Renal pelvis (tissue), 12 donors: ENCODE measurements at places on chromosomes 3 and 15.

GRCh38 chr3:134216191-134216764, 34.4 kb downstream of the RYK start:
- no peak for DNase-seq

DNA sequence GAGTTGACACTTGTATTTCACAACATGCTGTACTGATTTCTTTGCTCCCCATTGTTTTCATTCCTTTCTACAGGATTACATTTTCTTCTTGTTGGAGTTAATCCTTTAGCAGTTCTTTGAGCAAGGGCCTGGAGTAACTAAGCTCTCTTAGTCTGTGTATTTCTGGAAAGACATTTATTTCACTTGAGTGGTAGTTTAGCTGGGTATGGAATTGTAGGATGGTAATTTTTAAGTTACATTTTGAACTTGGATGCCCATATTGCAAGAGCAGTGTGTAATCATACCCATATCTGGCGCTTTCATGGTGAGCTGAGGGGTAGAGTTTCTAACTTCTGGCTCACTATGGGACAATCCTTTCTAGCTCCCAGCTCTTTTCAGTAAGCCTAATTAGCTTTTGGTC, 74.6 kb downstream of the SLC6A11 start:
- DNase-seq: no peak

DNA sequence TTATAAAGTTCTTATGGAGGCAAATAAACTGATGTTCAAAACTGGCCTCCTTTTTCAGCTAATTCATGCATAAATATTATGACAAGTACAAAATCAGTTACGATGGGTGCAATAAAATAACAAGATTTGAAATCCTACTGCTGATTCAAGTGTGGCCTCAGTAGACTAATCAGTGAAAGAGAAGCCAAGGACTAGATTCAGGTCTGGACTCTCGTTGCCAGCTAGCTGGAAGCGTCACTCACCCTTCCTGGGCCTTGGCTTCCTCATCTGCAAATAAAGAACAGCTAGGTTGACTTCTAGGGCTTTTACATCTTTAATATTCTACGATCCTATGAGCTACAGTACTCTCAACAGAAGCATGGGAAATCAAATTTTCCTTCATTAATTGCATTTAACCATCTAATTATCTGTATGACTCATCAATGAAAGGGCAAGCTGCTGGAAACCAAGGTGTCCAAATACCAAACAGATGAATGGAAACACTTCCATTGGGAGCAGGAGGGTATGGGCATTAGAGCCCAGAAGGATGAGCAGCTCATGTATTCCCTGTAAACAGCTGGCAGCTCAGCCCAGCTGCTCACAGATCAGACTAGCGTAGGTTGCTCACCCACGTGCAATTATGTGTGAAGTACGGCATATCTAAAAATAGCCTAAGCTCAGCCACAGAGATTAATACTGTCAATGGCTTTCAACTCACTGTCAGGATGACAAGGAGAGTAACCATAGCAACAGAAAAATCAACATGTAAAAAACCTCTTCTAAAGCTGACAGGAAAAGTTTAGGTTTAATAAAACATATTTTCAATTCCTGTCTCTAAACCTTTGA, 294.8 kb downstream of the PLCL2 start:
- DNase-seq: no peak

DNA sequence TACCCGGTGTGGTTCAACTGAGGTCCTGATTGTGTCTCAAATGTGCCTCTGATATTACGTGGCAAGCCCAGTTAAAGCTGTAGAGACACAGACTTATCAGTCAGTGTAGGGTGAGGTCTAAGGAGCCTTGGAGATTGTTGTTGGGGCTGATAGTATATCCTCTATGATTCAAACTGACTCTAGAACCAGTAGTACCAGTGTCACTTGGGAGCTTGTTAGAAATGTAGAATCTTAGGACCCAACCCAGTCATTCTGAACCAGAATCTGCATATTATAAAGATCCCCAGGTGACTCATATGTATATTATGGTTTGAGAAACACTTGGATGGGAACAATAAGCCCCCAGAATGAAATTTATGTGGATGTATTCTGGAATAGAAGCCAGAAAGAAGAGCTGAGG, 83.5 kb downstream of the PIK3R4 start:
- no peak for DNase-seq
